Body of pancreas (tissue), 4 donors: ENCODE measurements at places on chromosomes 2 and 18. TPM values are rescaled to one million over a fixed set of nuclear protein-coding genes. Genes with fewer than 3 reads are reported as not detected.

The HSPE1 gene
- total RNA-seq = 99.5 TPM

The VWC2L gene
- not detected for total RNA-seq

The C1GALT1C1L gene
- not detected for total RNA-seq

The ARHGAP15 gene
- not detected for total RNA-seq

The DNAJC5G gene
- not detected for total RNA-seq

The CAPN14 gene
- total RNA-seq = not detected

The DNAH6 gene
- total RNA-seq = 2.6 TPM

The ZNF385B gene
- under 0.01 TPM for total RNA-seq

The ERFE gene
- total RNA-seq = 0.66 TPM

The KLHL41 gene
- 1.3 TPM for total RNA-seq

DNA sequence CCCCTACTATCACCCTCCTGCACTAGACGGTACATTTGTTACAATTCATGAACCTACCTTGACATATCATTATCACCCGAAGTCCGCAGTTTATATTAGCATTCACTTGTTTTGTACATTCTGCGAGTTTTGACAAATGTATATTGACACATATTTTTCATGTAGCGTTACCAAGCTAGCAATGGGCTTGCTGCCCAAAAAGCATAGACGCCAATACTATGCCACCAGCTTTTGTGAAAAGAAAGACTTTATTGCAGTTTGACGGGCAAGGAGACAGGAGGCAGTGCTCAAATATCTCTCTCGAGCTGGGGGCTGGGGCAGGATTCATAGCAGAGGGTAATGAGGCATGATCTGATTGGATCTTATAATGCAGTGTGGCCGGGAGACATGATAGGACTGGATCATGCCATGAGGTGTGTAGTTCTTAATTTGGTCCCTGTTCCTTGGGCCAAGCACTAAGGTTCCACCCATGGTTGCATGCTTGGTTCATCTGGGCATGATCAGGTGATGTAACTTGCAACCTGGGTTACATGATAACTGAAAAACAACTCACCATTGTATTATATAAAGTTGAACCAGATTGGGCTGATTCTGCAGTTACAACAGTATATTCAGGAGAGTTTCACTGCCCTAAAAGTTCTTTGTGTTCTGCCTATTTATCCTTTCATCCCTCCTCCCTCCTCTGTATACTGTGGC is 162.3 kb downstream of the RTN4 start:
- no peak for DNase-seq

GRCh38 chr18:10374636-10375293 is 79.7 kb upstream of the APCDD1 start:
- DNase-seq = no peak

DNA sequence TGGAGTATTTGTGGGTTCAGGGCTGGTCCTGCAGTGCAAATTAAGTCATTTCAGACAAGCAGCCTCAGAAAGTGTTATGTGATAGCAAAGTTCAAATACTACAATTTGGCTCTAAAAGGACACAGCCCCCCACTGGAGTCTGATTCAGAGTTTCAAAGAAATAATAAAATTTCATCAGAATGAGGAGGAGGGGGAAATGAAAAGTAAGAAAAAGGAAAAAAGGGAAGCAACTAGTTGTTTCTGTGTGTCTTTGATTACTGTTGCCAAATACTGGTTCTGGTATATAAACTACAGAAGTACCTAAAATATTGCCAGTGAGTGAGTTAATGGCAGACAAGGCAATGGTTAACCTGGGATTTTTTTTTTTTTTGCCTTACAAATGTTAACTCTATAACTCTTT is 773.9 kb downstream of the BCL11A start:
- no peak for DNase-seq

DNA sequence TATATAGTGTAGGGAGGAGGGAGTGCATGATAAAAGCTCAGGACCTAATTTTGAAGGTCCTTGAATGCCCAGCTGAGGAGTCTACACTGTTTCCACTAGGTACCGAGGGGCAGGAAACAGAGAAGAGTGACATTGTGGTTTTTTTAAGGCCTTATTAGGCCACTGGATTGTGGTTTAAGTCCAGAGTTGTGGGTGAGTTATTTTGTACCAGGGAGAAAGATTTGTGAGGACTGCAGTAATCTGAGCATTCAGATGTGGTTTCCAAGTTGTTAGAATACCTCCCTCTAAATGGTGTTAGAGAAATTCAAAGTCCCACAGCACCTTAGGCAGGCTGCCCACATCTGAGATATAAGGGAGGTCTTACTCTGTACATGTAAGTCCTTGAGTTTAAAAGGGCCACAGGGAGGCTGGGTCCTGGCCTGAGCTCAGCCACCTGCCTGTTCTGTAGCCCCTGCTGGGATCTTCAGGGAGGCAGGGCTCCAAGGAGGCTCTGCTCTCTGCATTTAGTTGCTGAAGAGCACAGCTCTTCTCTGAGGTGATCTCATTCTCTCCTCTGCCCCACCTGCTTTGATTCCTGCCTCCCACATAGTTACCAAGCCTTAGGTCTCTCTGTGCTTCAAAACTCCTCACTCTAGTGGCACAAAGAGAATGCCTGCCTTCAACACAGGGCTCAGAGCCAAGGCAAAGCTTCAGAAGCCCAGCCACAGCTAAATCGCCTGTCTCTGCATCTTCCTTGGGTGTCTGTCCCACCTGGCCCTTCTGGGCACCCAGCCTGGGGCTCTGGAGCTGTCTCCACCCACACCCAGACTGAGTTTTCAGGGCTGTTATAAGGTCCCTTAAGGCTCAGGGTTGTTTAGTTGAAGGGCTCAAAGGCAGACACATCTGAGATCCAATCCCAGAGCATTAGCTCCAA is 88.1 kb downstream of the VSNL1 start:
- DNase-seq = no peak

GRCh38 chr2:27379836-27380625 is 503 bp downstream of the ZNF513 start:
- peak; percentile 55 for DNase-seq

GRCh38 chr2:53768242-53768542 is 588 bp downstream of the CHAC2 start:
- DNase-seq = no peak

- no peak for DNase-seq
These were observed 32.0 kb upstream of the CAB39 start for GRCh38 chr2:230680463-230681170.

DNA sequence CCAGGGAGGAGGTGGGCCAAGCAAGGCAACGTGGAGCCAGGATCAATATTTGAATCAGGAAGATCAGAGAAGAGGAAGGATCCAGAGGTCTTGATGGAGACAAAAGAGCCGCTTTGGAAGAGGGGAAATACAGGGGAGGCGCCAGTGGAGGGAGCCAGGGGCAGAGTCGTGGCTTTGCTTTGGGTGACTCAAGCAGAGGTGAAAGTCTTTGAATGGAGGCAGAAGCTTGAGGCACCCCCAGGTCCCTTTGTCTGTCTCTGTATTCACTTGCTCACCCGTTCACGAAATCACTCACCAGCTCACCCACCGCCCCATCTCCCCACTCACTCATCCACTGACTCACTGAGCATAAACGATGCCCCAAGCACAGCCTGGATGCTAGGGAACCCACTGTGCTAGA is 134.1 kb downstream of the ACOXL start:
- DNase-seq = no peak

DNA sequence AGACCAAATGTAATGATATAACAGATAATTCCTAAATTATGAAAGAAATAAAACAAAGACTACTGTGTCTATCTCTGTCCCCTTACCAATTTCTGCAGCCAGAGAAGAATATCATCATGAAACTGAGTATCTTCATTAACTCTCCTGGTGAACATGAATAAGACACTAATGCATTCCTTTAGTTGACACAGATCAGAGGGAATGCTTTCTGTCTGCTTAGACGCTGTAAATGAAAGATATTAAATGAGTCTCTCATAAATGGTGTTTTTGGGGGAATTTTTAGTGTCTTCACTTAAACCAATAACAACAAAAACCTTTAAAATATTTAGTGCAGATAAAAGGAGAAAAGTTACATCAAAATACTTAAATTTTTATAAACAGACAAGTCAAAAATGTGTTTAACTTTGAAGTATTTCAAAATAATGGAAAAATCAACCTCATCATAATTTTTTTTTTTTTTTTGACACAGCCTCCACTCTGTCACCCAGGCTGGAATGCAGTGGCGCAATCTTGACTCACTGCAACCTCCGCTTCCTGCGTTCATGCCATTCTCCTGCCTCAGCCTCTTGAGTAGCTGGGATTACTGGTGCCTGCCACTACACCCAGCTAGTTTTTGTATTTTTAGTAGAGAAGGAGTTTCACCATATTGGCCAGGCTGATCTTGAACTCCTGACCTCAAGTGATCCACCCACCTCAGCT is 16.0 kb downstream of the EPG5 start:
- peak; percentile 17 for DNase-seq

GRCh38 chr2:82339805-82340204 is 2035.3 kb upstream of the LRRTM1 start:
- DNase-seq = no peak

DNA sequence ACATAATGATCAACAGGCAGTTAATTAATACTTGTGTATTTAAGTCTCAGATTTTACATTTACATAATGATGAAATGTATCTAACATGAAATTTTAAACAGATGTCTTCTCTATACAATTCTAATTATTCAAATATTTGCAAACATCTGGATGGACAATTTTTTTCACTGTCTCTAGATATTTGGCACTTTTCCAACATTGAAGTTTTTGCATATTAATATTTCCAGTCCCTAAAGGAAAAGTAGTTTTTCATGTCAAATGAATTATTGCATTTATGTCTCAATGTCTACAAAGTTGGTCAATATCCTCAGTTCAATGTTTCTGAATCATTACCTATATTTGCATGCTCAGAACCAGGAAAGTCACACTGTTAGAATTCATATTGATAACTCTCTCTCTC is 560.9 kb upstream of the PKDCC start:
- DNase-seq = no peak

- no peak for DNase-seq
These were observed 424.6 kb downstream of the TRIB2 start for GRCh38 chr2:13141315-13141714.

DNA sequence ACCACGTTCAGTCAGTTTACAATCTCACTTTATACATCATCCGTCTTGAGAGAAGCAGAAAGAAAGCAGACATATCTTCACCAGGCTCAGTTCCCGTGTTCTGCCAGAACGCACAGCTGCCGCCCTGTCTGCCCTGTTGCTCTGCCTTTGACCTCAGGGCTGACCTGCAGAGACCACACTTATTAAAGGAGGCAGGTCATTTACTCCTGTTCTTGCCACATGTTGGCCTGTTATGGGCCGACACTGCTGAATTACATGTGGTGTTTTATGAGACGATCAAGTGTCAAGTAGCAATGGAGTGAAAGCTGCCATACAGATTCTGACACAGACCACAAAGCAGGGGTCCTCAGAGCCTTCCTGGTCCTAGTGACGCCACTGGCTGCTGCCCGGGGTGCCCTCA is 232.2 kb downstream of the TTC32 start:
- DNase-seq = no peak

- DNase-seq = no peak
These were observed 22.0 kb downstream of the TCF23 start for GRCh38 chr2:27170581-27171337.

GRCh38 chr2:173028671-173029070 is 47.0 kb upstream of the MAP3K20 start:
- DNase-seq = no peak
